ENCODE measurements at places on chromosomes 1 and 21. TPM values are rescaled to one million over a fixed set of nuclear protein-coding genes. Genes with fewer than 3 reads are reported as not detected.

- no peaks in the 10 kb centered on the region for H3K4me1 ChIP-seq
- no peaks in the 10 kb centered on the region for H3K27me3 ChIP-seq
- H3K27ac ChIP-seq = no peak overlapping the region
- peak; percentile 15 for DNase-seq
- no peaks in the 10 kb centered on the region for H3K36me3 ChIP-seq
Observed at GRCh38 chr1:30406996-30407864, 316.2 kb downstream of the MATN1 start.

- H3K4me1 ChIP-seq = peaks cover 5% of the 10 kb centered on the region
- DNase-seq = no peak
- H3K36me3 ChIP-seq = no peaks in the 10 kb centered on the region
- peaks cover 21% of the 10 kb centered on the region for H3K27me3 ChIP-seq
Observed at GRCh38 chr1:31421371-31422040, 8.5 kb downstream of the SERINC2 start.

KCNK1 gene
- not detected for total RNA-seq

GRCh38 chr1:211832661-211833060, 2.1 kb upstream of the LPGAT1 start:
- H3K4me1 ChIP-seq = peaks cover 48% of the 10 kb centered on the region
- no peaks in the 10 kb centered on the region for H3K27me3 ChIP-seq
- H3K4me3 ChIP-seq = peak overlapping the region; percentile 75
- H3K36me3 ChIP-seq = peaks cover 5% of the 10 kb centered on the region
- DNase-seq = no peak
- peak overlapping the region; percentile 79 for H3K27ac ChIP-seq

HCRTR1 gene
- not detected for total RNA-seq

DNA sequence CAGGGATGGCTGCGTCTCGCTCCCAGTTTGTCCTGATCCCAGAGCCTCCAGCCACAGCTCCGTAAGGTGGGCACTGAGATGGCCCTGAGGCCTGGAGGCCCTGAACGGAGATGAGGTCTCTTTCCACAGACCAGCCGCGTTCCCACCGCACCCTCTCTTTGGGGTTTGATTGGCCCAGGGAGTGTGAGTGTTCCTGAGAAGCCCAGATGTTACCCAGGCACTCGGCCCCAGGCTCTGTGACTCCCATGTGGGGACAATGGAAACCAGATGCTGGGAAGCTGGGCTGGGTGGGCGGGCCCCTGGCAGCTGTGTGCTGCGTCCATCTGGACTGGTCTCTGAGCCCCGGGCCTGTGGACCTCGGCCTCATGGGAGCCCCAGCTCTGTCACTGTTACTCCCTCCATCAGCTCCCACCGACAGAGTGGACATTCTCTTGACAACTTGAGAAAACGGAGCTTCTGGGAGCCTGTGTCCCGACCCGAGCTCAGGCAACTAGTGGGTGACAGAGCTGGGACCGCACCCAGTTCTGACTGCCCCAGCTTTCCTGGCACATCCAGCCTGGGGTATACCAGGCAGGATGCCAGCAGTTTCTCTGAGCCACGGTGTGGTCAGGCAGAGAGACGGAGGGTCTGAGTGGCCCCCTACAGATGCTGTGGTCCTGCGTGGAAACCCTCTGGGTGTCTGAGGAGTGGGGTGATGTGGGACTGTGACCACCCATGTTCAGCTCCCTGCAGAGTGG, 9.8 kb upstream of the COL6A1 start:
- peaks cover 31% of the 10 kb centered on the region for H3K27me3 ChIP-seq
- DNase-seq = no peak
- H3K36me3 ChIP-seq = no peaks in the 10 kb centered on the region
- H3K4me1 ChIP-seq = no peaks in the 10 kb centered on the region

DNA sequence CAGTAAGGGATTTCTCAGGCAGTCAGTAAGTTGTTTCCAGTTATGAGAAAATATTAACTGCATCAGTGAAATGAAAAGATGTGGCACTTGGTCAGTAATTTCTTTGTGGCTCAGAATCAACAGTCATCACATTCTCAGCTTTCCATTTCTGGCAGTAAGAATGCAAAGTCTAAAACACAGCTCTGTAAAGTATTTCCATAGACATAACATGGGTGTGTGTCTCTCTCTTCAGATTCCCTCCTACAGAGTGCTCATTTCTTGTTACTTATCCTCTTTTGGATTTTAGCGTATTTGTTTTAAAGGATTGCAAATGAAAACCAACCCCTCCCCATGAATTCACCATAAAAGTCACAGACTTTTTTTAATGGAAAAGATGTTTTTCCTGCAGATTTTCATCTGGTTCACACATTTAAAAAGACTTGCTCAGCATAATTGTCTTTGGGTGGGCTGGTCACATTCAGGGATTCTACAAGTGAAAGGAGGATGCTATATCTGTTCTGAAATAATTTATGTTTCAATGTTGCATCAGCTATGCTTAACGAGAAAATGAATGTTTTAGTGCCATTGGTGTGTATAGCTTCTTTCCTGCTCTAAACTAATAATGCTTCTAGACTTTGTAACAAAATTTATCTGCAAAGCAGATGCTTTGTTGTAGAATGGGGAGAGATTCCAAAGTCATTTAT, 34.6 kb upstream of the CD55 start:
- peaks cover 26% of the 10 kb centered on the region for H3K4me1 ChIP-seq
- no peak overlapping the region for H3K4me3 ChIP-seq
- H3K36me3 ChIP-seq = peaks cover 9% of the 10 kb centered on the region
- peaks cover 3% of the 10 kb centered on the region for H3K27me3 ChIP-seq

KLHDC7A gene
- not detected for total RNA-seq

GRCh38 chr1:48246727-48247126, 24.2 kb downstream of the SLC5A9 start:
- no peak for DNase-seq
- H3K4me1 ChIP-seq = peaks cover 10% of the 10 kb centered on the region
- H3K36me3 ChIP-seq = no peaks in the 10 kb centered on the region

DNA sequence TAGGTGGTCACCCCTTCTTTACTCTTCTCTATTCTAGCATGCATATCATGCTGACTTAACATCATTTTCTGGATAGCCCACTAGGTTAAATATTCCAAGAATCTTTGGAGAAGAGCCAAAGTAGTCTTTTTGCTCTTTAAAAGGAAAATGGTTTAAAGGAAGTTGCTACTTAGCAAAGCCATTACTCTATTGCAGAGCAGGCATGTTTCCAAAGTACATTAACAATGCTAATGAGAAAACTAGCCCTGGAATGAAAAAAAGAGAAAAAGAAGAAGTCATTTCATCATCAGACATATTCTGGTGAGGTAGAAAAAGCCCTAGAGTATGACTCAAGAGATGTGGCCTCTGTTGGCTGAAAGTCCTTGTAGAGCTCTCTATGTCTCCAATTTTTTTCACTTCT, 74.0 kb downstream of the NUF2 start:
- H3K27ac ChIP-seq = no peak overlapping the region
- no peaks in the 10 kb centered on the region for H3K36me3 ChIP-seq
- no peak for DNase-seq
- no peak overlapping the region for H3K4me3 ChIP-seq
- peaks cover 12% of the 10 kb centered on the region for H3K27me3 ChIP-seq

DNA sequence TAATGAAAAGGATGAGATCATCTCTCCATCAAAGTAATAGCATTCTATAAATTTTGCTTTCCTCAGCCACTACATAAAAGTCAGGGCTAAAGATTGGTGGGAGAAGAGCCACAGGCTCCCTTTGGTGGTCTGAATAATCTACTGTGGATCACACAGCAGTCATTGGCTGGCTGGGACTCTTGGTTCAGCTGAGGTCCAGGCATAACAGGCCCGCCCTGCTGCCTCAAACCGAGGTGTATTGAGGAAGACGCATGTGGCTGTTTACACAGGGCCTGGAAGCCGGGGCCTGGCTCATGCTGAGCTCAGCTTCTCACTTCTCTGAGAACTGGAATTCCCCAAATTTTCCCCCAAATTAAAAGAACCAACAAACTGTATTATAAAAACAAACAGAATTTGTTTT, 139.2 kb downstream of the PTPRC start:
- H3K36me3 ChIP-seq = no peaks in the 10 kb centered on the region
- no peak overlapping the region for H3K4me3 ChIP-seq
- H3K27me3 ChIP-seq = no peaks in the 10 kb centered on the region
- peaks cover 8% of the 10 kb centered on the region for H3K4me1 ChIP-seq
- DNase-seq = no peak

DNA sequence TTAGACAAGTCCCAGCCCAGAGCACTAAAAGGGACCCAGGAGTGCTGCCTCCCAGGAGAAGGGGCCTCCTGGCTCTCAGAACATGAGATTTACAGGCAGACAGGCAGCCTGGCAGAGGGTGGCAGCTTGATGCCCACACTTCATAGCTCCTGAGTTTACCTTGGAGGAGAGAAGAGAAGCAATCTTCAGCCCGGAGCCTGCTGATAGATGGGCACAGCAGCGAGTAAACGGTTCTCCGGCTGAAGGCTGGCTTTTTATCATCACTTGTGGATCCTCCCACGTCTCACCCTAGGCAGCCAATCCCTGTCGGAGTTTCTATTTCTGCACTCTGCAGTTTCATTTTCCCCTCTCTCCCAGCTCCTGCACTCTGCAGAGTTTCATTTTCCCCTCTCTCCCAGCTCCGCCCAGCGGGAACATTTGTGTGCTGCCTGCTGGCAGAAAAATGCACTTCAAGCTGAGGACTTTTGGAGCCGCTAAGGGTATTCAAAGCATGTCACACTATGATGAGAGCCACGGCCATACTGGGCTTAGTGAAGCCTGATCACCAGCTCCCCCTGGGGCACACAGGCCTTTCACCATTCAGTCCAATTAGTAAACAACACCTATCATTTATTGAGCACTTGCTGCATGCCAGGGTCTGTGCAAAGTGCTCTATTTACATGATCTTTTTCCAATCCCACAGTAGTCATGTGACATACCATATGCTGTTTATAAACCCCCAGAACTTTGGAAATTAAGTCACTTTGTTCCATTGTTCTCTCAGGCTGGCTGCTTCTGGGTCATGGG, at the start of gene IFI6:
IFI6 (minus strand) TSS at position 229 of the 786 bp plus-strand sequence. CDS start 2,878 bp downstream, outside the sequence.
- H3K27me3 ChIP-seq = no peaks in the 10 kb centered on the region
- H3K4me3 ChIP-seq = peak within 1 kb of the TSS; percentile 97
- peaks cover 27% of the 10 kb centered on the region for H3K4me1 ChIP-seq

DNA sequence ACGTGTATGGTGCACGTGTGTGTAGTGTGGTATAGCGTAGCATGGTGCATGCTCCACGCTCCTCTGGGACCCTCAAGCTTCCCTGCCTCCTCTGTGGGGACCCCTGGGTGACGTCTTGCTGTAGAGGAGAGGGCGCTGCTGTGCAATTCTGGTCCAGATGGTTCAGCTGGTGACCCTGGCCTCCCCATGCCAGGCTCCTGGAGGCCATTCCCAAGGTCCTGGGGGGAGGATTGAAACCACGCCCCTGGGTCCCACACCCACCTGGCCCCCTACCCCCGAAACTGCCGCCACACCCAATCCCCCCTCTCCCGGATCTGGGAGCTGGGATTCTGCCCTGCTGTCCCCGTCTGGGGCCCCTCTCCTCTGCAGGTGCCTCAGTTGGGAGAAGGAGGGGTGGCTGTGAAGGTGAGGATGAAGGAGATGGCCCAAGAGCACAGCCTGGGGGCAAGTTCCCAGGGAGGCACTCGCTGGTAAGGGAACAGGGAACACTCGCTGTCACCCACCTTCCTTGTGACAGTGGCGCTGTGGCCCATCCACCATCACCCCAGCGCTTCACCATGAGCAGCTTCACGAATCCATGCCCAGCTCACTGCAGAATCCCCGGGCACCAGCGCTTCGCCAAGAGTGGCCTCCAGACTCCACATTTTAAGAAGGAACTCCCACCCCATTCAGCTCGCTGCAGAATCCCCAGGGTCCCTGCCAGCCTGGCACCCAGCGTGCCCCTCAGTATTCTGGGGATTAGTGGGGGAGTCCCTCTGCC, 38.0 kb downstream of the WDR4 start:
- no peak overlapping the region for H3K27ac ChIP-seq
- no peak overlapping the region for H3K4me3 ChIP-seq
- H3K4me1 ChIP-seq = peaks cover 4% of the 10 kb centered on the region
- peaks cover 9% of the 10 kb centered on the region for H3K36me3 ChIP-seq
- peak; percentile 23 for DNase-seq

All from activated naive CD8-positive, alpha-beta T cell treated with anti-CD3 and anti-CD28 coated beads, Interleukin-2, amount 10 ng/mL, durations not matched to agents 7 days and 5 days (primary cell).